Activated naive CD8-positive, alpha-beta T cell treated with anti-CD3 and anti-CD28 coated beads, Interleukin-2, amount 10 ng/mL, durations not matched to agents 7 days and 5 days (primary cell): ENCODE measurements at places on chromosomes 4 and X.

- no peak for DNase-seq
Observed at GRCh38 chr4:102036619-102037376, 246.3 kb downstream of the BANK1 start.

DNA sequence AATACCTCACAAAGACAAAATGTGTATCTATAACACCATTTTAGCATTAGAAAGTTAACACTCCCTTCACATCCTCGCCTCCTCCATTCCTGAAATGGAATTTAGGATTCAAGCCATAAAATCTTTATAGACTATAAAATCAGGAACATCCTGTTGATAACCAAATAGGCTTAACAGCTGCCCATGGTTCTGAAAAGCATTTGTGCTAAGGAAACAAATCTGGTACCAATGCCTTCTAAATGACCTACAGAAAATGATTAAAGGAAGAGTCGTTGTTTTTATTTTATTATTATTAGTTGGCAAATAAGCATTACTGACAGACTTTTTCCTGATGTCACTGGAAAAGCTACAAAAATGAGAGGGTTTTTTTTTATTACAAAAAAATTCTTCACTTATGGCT, 79.8 kb downstream of the PAPSS1 start:
- DNase-seq, result no peak

- DNase-seq, result no peak
Observed at GRCh38 chr4:152269448-152270191, 266.3 kb downstream of the FBXW7 start.

- DNase-seq, result peak; percentile 33
Observed at GRCh38 chrX:53716328-53717088, 30.0 kb upstream of the HUWE1 start.

- DNase-seq, result no peak
Observed at GRCh38 chr4:11470438-11471045, 41.8 kb upstream of the HS3ST1 start.

DNA sequence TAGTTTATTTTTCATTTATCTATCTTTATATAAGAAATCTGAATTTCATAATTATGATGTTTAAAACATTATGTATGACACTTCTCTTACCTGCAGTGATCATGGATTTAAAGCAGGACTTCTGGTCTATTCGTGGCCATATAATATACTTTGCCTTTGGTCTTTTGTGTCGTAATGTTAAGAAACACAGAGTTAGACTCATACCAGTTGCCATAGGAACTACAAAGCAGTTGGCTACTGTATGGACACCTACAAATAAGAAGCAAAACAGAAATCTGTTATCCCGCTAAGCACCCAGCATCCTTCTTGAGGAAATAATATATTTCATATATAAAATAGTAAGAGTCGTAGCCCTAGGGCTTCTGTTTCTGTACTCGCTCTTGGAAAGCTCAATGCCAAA, 4.3 kb downstream of the SEPSECS start:
- DNase-seq, result no peak

- no peak for DNase-seq
Observed at GRCh38 chrX:107979534-107979933, 2.6 kb downstream of the TEX13B start.

- no peak for DNase-seq
Observed at GRCh38 chr4:184096561-184097240, 121.0 kb downstream of the ENPP6 start.

DNA sequence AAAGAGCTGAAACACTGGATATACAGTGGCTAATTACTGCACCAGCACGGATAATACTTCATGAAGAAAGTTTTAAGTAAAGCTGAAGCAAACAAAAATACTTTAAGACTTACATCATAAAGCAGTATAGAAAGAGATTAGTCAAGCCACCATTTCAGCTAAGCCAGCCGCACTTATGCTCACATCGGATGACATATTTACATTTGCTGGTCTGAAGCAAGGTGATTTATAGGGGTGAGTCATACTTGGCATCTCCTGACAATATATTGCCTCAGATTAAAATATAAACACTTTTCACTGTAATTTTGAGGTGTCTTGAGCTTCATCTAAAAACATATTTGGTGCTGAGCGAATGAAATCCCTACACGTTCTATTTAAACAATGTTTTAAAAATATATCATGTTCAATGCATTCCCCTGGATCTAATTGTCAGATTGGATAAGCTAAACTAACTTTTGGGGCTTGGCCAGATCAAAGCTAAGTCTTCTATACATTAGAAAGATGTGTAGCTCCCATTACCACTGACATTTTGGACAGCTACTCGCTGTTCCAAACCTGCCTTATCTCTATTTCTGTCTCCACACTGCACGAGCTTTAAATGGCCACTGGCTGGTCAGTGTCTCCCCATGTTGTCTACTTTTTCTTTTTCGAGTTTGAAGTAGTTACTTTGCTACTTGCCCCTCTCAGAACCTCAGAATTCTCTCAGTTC, 103.2 kb downstream of the VCX2 start:
- DNase-seq, result no peak

- DNase-seq, result no peak
Observed at GRCh38 chr4:139808381-139808807, 142.8 kb downstream of the MGST2 start.

DNA sequence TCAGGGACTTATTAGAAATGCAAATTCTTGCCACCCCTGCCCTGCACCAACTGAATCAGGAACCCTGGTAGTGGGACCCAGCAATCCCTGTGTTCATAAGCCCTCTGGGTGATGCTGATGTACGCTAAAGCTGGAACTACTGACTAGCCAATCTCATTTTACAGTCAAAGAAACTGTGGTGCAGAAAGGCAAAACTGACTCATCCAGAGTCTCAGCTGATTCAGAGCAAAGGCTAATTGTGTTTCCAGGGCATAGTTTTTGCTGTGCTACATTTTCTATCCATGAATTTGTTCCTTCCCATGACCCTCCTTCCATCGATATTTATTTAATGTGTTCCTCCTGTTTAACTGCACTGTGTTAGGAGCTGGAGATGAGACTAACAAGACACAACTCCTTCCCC, 207.5 kb downstream of the REPS2 start:
- DNase-seq, result no peak

DNA sequence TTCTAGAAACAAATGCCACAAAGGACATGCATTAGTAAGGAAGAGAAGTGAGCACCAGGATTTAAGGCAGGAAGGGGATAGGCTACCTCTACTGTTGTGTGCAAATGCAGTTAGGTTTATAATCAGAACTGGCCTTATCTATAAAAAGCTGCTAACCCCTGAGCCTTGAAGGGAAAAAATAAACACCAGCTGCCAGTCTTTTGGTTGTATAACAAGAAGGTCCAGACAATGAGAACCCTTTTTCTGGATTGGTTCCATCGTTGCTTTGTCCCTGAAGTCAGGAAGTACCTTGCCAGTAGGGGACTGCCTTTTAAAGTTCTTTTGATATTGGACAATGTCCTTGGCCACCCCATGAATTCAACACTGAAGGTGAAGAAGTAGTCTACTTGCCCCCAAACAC, 126.7 kb upstream of the OTUD4 start:
- DNase-seq, result no peak

DNA sequence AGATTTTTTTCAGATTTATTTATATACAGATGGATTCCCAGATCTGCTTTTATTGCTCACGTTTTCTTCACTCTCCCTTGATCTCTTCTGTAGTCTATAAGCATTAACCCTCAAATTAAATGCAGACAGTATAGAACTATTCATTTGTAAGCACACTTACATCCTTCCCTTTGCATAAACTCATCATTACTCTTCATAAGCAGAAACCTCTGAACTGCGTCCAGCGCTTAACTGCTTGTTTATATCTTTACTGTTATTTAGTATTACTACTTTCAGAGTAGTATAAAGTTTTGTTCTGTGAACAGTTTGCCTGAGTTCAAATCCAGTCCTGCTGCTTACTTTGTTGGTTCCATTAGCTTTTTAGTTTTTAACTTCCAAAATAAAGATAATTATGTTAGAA, 132.9 kb downstream of the STIM2 start:
- DNase-seq, result no peak

GRCh38 chrX:6187256-6187655, 41.4 kb downstream of the NLGN4X start:
- no peak for DNase-seq

DNA sequence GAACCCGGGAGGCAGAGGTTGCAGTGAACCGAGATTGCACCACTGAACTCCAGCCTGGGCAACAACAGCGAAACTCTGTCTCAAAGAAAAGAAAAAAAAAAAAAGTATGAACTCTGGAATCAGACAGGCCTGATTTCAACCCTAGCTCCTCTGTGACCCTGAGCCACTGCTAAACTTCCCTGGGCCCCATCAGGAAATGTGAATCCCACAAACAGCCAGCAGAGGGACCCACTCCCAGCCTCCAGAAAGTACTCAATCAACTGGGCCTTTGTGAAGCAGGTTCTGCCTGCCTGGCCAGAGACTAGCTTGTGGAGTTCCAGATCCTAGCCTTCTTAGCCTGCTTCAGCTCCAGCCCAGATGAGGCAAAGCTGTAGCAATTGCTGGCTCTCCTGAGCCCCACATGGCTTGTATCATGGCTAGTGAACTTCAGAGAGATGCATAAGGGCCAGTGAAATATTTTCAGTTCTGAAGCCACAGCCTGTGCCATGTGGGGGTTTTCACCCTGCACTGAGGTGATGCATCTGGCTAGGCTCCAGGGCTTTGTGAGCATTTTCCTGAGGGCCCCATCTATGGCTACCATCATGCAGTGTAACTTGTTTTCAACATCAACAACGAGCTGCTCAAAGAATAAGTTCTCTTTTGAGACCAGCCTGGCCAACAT, 7.2 kb upstream of the IDS start:
- DNase-seq, result peak; percentile 41

DNA sequence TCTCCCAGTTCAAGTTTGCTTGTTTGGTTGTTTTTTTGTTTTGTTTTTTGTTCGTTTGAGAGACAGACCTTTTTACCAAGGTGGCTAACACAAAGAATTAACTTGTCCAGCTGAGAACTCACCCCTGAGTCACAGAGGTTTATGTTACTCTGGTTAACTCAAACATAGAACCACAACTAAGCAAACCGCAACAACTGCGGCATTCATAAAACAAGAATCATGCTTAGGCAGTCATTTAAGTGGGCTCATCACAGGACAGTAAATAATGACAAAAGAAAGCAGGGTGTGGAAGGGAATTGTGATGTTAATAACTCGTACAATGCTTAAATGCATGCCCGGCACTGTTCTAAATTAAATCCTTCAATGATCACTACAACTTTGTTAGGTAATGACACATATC, 24.7 kb upstream of the IL13RA1 start:
- DNase-seq, result no peak

DNA sequence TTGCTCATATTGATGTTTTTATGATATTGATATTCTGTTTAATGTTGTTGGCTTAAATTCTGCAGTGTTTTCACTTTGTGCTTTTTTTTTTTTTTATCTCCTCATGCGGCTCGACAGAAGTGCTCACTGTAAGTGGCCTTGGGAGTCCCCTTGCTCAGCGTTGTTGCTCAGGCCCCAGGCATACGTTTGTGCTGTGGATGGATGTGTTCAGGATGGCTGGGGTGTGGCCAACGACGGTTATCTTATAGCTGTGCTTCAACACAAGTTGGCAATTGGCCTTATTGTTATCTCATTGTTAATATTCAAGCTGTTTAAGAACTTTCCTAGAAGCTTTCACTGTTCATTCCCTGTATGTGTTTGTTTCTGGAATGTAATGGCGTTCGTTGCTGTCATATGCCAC, 36.4 kb upstream of the CLCN4 start:
- no peak for DNase-seq

DNA sequence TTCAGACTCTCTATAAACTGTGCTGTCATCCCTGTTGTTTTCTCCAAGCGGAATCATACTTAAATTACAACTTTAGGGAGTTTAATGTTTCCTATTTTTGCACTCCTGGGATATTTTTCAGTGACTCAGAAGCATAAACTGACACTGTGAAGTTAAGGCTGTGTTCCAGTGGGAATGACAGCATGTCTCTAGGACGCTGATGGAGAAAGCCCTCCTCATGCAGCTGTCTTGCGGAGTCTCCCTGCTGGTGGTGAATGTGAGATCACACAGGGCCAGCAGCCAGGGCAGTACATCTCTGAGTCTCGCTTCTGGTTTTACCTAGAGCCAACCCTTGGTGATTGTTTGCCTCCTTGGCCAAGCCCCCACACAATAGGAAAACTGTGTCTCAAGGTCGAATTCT, 53.3 kb downstream of the NFKB1 start:
- DNase-seq, result no peak

DNA sequence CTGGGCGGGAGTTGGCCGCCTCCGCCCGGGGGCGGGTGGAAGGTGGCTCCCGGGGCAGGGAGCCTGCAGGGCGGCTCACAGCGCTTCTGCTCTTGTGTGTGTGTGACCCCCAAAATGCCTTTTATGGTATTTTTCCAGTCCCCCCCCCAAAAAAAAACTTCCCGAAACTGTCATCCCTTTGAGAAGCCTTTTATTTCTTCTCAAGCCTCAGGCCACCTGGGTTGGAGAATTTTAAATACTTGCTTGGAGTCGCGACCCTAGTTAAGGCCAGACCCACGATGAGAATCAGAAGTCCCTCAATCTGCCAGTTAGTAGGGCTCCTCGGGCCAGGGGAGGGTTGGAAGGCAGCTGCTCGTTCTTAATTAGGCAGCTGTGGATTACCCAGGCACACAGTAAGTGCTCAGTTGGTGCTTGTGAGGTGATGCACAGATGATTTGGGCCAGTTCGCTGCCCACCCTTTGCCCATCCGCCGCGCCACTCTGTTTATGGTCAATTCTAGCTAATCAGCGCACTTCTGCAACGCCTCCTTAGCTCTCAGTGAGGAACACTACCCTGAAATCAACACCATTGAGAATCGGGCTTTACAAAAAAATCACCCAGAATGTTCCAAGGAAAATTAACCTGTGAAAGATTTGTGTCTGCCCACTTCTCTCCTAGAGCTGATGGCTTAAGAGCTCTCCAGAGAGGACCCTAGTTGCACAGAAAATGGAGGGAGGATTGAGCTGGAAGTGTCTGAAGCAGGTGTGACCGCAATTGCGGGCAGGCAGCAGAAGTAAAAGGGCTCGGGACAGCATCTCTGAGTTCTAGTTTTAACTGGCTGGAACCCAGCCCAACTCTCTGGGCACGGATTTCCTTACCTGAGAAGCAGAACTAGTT, 648 bp upstream of the SCD5 start:
- DNase-seq, result peak; percentile 39

DNA sequence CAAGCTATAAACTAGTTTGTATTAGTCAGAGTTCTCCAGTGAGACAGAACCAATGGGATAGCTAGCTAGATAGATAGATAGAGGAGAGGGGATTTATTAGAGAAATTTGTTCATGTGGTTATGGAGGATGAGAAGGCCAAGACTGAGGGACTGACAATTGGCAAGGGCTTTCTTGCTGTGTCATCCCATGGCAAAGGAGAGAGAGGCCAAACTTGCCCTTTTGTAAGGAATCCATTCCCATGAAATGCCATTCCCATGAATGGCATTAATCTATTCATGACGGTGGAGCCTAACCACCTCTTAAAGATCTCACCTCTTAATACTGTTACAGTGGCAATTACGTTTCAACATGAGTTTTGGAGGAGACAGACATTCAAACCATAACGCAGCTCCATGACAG, 58.1 kb downstream of the LINC00632 start:
- no peak for DNase-seq

- no peak for DNase-seq
Observed at GRCh38 chr4:123649645-123650391, 253.2 kb downstream of the SPRY1 start.
